Stimulated activated CD8-positive, alpha-beta memory T cell treated with anti-CD3 and anti-CD28 coated beads, Interleukin-4, amount 100 ng/mL, for 48 hours (primary cell): ENCODE measurements at places on chromosomes 7 and 10.

- DNase-seq = no peak
These were observed 585.8 kb downstream of the GATA3 start for GRCh38 chr10:8640301-8640700.

GRCh38 chr10:130038611-130039109, 72.0 kb downstream of the C10orf143 start:
- no peak for DNase-seq

- no peak for DNase-seq
These were observed 47.1 kb upstream of the CCNY start for GRCh38 chr10:35289198-35289597.

DNA sequence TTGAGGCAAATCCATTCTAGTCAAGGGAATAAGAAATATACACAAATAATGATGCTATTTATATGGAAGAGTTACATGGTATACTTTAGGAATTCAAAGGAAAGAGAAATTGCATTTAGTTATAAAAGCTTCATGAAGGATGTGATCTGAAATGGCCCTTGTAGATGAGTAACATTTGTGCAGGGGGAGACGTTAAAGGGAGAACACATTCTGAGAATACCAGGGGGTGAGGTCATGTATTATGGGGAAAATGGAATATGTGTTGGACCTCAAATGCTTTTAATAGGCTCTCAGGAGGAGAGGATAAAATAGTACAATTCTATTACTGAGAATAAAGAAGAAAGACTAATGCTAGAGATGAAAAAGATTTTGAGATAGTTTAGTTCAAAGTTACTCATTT, 122.5 kb upstream of the NOBOX start:
- no peak for DNase-seq

- DNase-seq = no peak
These were observed 6.1 kb downstream of the IMPDH1 start for GRCh38 chr7:128403676-128404075.

DNA sequence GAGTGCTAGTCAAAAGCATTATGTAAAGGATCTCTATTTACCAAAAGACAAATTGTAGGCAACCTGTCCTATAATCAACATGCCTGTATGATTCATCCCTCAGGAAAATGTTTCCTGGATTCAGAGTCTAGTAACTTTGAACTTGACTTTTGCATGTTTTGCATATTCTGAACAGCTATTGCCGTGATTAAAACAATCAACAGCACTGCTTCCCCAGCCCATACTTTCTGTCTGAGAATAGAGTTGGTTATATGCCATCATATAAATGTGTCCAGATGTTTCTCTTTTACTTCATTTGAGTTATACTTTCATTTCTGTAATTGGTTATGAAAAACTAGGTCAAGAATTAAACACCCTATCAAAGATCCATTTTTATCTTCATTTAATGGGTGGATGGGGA, 83.5 kb downstream of the ZMYND11 start:
- DNase-seq = no peak

GRCh38 chr7:87058744-87059524, 520 bp downstream of the ELAPOR2 start:
- DNase-seq = peak; percentile 33

DNA sequence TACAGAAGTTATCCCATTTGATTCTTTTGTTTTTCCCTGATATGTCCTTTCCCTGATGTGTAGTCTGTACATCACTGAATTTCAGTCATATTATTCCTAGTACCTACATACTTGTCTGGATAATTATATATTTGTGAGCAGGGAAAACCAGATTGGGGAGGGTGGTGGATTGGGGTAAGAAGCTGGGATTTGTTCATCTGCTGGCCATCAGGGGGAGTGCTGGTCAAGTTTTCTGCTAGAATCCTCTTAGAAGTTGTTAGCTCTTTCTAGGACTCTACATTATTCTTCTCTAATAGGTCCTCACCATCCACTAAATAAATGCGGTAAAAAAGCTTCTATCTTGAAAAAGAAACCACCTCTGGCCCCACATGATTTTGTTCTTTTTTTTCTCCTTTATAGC, 232.7 kb upstream of the TAC1 start:
- no peak for DNase-seq

- no peak for DNase-seq
These were observed 61.5 kb downstream of the KCND2 start for GRCh38 chr7:120334475-120334874.

DNA sequence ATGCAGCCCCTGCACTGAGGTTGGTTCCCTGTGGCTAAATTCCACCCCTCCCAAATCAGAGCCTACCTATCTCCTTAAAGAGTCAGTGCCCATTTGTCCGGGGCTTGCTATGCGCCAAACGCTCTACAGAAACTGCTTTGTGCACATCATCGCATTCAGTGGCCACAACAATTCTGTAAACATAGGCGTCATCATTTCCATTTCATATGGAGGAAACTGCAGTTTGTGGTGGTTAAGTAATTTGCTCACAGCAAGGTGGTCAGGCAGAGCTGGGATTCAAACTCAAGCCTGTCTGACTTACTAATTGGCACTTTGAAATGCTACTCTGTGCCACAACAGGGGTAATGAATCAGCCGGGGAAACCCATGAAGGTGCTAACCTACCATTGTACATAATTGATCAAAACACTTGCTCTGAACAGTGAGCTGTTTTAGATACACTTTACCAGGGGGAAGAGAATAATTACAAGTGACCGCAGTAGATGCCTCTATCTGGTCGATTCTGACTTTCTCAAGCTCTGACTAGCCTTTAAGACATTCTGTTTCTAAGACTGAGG, 775.5 kb downstream of the LRMDA start:
- no peak for DNase-seq
